Airway epithelial cell (primary cell): ENCODE measurements at places on chromosomes 4 and X. TPM values are rescaled to one million over a fixed set of nuclear protein-coding genes. Genes with fewer than 3 reads are reported as not detected.

The ZFP42 gene
- total RNA-seq = 0.33 and 0.71 TPM in 2 replicates

The RRH gene
- total RNA-seq = not detected in 2 replicates

The GPR50 gene
- total RNA-seq = not detected in 2 replicates

The FAAH2 gene
- total RNA-seq = 1.6 and 6.6 TPM in 2 replicates

The LUZP4 gene
- total RNA-seq = not detected in 2 replicates

The TLR3 gene
- 2.4 and 3.3 TPM in 2 replicates for total RNA-seq

The PPEF2 gene
- total RNA-seq = not detected in 2 replicates

The SERPINA7 gene
- total RNA-seq = not detected in 2 replicates

The GABRE gene
- 11.8 and 20.2 TPM in 2 replicates for total RNA-seq

The GLRB gene
- 0.42 and 0.78 TPM in 2 replicates for total RNA-seq

The ADGRG4 gene
- not detected in 2 replicates for total RNA-seq

The TMEM156 gene
- total RNA-seq = 9.2 and 9.5 TPM in 2 replicates

The BMP2K gene
- 11.4 and 25.2 TPM in 2 replicates for total RNA-seq

The TMPRSS11F gene
- 1.9 and 2.8 TPM in 2 replicates for total RNA-seq
